H1 (cell line): ENCODE measurements at places on chromosomes 2 and 18.

DNA sequence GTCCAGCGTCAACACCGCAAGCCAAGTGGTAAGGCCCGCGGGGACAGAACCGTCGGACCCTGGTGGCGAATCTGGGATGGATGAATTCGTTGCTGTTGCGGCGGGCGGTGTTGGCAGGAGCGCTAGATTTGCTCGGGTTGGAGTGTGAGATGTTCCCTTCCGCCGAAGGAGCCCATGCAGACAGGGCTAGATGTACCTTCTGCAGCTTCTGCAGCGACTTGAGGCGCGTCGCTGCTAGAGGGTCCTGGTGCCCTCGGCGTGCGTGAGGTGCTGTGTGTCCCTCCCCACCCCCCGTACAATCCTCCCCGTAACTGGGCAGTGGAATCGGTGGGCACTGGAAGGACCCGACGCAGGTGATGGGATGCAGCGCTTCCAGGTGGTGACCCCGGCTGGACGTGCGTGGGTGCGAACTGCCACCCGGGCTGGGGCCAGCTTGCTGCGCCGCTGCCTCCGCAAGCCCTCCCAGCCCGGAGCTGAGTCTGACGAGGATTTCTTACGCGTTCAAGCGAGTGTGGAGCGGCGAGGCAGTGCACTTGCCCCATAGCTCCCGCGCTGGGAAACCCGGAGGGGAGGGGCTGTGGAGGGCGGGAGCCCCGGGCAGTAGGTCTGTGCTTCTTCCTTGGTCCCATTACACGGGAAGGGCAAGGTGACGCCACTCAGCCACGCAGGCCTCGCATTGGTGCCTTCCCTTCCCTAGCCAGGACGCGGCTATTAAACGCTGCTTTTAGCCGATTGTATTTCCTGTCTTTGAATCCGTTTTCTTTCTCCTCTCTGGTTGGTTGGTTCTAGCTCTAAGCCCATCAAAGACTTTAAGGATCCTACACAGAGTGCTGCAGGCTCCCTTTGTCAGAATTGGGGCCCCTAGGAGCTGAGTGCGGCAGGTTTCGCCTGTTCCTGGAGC is 34.2 kb downstream of the CHRNA1 start:
- DNase-seq: peak; percentile 29

GRCh38 chr2:180268006-180268405 is 260.9 kb upstream of the CWC22 start:
- no peak for DNase-seq

DNA sequence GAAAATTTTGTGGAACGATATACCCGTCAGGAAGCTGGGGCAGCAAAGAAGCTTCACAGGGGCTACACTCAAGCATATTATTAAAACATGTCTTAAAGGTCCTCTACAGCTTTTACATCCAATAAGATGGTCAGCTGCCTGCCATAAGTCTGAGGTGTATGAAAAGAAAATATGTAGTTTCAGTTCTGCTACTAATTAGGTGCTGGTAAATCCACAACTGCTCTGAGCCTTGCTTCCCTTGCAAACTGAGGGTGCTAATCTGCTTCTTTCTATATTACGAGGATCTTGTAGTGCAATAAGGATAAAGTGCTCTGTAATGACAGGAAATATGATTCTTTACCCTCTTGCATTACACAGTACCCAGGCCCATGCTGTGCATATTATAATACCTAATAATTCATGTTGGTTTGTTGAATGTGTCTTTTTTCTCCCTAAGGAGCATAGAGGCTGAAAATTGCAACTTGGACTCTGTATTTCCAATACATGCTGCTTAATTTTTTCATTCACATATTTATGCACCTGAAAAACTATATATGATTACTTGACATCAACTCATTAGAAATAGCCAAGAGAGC is 14.5 kb upstream of the SLC8A1 start:
- no peak for DNase-seq

- DNase-seq: no peak
Observed at GRCh38 chr2:60958361-60958760, 59.2 kb upstream of the PEX13 start.

GRCh38 chr2:110900191-110900590 is 167.8 kb downstream of the ACOXL start:
- no peak for DNase-seq

GRCh38 chr2:11646530-11646929 is 23.5 kb downstream of the NTSR2 start:
- no peak for DNase-seq

DNA sequence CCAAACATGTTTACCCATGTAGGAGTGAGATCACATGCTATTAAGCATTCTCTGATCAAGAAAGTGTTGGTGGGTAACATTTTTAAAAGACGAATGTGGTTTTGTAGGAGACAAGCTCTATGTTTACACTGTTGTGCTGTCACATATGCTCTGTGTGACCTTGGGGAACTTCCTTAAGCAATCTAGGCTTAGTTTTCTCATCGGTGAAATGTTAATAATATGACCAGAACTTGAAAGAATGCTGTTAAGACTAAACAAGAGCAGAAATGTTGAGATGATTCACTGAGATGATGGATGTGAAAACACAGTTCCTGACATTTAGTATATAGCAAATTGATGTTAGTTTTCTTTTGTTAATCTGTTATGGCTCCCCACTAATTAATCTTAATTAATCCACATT is 860.9 kb upstream of the CNTNAP5 start:
- no peak for DNase-seq

- DNase-seq: no peak
Observed at GRCh38 chr2:46498681-46499080, 19.3 kb downstream of the TMEM247 start.

- no peak for DNase-seq
Observed at GRCh38 chr2:43074052-43074451, 152.4 kb downstream of the ZFP36L2 start.

DNA sequence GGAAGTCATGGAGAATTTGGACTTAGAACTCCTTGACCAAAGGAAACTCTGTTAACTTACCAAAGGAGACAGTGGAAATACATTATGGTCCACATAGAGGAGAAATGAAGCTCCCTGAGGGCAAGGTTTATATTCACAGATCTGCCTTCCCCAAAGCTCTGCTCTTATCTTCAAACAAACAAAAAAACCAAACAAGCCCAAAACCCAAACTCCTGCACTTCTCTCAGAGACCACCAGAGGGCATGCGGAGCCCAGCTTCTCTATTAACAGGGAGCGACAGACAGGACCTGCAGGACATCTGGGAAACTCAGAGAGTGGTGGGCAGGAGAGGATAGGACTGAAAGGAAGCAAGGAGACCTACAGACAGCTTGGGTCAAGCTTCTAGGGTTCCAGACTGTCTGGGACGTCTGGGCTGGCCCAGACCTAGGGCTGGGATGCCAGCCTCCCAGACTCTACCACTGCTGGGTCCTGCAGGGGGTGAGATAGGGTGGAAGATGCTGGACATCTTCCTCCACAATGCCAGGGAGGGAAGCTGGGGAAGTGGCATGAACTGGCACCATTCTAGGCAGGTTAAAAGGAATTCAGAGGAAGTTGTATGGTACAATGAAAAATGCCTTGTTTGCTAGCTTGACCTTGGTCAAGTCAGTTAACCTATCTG is 4.0 kb upstream of the WNT10A start:
- peak; percentile 90 for DNase-seq

- no peak for DNase-seq
Observed at GRCh38 chr18:395456-396250, 104.8 kb downstream of the COLEC12 start.

DNA sequence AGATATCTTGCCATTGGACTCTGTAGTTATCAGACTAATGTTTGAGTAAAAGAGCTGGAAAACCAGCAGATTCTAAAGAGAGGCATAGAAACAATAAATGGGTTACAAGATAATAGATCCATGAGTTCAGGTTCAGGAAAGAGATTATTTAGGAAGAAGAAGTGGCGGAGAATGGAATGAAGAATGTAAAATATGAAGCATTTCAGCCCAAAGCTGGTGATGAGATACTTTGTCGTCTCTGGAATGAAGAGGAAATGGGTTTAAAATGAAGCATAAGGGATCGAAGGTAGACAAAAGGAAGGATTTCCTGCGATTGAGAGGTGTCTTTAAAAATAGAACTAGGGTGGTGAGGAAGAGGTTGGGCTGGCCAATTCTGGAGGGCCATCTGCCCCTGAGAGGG is 36.6 kb downstream of the BCL11A start:
- no peak for DNase-seq

GRCh38 chr2:80591233-80591632 is 286.7 kb upstream of the LRRTM1 start:
- DNase-seq: no peak

DNA sequence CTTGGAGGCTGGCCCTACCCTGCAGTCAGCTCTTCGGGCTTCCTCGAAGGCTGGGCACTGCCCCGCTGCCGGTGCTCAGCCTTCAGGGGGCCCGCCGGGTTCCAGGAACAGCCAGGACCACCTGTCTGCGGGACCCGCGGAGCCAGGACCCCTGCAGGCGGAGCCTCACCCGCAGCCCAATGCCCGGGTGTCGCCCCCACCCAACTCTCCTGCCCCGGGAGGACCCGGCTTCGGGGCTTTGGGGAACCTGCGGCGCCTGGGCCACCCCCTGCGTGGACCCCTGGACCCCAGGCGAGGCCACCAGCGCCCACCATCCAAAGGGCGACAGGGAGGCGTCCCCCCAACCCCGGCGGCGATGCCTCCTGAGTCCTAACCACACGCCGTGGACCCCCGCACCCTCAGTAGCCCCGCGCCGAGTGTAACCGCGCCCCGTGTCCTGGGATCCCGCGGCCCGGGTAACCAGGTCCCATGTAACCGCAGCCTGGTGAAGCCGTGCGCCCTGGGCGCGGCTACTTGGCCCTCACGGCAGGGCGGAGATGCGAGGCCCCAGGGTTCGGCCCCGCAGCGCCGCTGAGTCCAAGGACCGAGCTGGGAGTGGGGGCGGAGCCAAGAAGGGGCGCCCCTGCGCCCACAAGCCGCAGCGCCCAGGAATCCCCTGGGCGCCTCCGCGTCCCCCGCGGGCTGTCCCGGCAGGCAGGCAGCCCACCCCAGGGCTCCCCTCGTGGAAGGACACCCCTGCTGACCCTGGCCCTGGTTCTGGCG is 11.0 kb upstream of the UBE2F start:
- peak; percentile 65 for DNase-seq

- DNase-seq: no peak
Observed at GRCh38 chr2:135638825-135639224, 102.8 kb upstream of the UBXN4 start.

DNA sequence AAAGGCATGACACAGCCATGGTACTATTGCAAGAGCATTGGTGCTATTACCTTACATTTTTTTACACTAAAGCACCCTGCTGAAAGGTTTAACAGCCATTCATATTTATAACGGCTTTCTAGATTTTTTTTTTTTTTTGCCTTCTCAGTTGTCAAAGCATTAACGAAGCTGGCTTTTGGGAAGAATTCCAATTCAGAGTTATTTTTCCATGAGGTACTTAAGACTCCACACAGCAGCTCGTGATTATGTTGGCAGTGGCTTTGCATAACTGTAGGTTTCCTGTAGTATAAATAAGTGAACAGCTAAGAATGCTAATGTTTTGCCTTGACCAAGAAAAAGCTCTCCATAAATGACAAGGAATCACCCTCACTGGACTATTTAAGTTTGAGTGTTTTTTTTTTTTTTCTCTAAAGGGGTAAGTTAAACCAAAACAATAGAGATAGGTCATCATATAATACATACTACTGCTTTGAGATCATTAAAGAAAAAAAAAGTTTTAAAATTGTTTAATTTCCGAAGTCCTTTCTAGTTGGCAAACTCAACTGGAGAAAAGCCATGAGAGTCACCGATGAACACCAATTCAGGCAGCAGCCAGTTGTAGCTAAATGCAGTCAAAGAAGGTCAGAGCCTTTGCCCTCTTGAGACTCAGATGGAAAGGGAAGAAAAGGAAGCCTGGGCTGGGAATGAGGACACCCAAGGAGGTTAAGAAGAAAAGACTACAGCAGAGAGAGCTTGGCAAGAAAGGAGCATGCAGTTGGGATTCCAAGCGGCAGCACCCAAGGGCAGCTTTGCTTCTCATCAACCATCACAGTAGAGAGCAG is 187.4 kb upstream of the NCKAP5 start:
- no peak for DNase-seq

GRCh38 chr2:179438654-179439053 is 174.0 kb upstream of the SESTD1 start:
- no peak for DNase-seq

- DNase-seq: peak; percentile 56
Observed at GRCh38 chr18:58781627-58782194, 83.0 kb upstream of the ZNF532 start.

DNA sequence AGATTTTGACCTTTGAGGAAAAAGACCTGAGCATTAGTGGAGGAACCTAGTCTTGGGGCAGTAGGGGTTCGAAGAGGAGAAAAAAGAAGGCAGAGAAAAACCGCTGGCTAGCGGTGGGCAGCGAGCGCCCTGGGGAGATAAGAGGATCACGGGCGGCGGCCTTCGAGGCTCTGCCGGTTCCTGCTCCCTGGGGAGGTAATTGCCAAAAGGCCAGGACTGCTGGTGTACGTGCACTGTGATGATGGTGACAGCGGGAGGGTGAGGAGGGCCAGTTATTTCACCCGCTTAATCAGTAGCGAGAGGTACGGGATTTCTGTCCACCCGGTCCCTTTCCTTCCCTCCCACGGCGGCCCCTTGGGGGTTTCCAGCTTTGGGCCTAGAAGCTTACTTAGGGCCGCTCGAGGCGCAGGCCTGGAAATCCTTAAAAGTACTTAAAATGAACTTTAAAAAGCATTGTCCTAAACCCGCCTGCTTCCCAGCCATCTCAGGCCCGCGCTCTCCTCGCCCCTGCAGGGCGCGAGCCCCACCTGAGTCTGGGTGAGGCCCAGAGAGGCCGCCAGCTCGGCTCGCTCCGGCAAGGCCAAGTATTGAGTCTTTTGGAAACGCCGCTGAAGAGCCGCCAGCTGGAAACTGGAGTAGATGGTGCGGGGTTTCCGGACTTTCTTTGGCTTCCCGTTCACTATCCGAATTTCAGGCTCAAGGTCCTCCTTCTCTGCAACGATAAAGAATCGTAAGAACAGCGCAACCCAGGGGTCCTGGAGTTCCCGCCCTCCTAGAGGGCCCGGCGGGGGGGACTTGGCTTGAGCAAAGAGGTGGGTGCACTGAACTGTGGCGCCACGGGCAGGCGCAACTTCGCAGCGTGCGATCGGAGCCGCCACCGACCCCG is 1.5 kb downstream of the DLX2 start:
- DNase-seq: no peak

DNA sequence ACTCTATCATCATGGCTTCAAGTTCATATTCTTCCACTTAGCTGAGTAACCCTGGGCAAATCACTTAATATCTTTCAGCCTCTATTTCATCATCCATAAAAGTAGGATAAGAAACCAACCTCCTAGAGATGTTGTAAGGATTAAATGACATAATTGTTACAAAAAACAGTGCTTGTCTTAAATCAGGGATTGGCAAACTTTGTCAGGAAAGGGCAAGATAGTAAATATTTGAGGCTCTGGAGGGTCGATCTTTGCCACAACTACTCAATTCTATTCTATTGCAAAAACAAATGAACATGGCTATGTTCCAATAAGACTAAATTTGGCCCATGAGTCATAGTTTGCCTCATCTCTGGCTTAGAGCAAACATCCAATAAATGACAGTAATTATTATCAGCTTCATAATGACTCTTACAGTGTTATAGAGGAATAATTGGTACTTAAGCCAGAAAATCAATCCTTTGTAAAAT is 184.7 kb downstream of the SATB2 start:
- DNase-seq: no peak
